ENCODE measurements at places on chromosomes 7 and 10.

- DNase-seq, result no peak
These were observed 11.7 kb upstream of the ZNF862 start for GRCh38 chr7:149826344-149827088.

GRCh38 chr10:86046845-86047460 is 319.6 kb downstream of the GRID1 start:
- no peak for DNase-seq

DNA sequence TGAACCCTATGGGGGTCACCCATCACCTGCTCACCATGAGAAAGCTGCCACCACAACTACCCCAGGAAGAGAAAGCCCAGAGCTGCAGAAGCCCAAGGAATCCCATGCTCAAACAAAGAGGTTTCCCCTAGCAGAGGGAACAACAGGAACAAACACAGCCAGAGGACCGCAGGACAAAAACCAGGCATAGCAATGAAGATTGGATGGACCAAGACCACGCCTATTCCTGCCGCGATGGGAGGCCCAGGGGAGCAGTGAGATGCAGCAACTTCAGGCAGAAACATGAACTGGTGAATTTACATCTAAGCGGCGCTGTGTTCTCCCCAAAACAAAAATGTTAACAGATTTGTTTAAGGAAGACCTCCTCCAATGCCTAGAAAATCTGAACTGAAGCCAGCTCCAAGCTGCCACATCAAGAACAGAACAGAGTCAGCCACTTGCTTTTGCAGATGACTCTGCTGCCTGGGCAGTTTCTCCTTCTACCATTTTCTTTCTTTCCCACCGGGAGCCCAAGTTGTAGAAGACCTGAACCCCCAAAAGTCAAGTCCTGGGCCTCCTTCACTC is 134.2 kb upstream of the NEBL start:
- no peak for DNase-seq

GRCh38 chr7:111424768-111425167 is 137.5 kb downstream of the IMMP2L start:
- DNase-seq, result no peak

DNA sequence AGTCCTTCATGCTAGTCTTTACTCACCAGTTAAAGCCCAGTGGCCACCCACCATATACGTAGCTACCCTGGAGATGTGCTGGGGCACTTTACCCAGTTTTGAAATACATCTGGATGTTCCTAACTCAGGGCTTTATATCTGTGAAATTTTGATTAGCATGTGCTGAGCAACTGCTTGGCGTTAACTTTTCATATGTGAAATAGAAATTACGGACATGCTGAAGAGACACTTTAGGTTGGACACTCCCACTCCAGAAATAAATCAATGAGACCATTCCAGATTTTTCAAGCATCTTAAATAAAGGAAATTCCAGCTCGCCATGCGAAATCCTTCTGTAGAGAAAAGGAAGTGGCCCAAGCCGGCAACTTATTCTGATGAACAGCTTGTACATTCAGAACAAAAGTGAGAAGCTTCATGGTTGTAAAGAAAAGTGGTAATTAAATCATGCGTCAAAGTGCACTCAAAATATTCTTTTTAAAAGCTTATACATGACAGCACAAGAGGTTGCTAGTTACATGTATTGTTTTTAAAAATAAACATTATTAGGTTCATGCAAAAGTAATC is 153.5 kb upstream of the ITGB1 start:
- no peak for DNase-seq

DNA sequence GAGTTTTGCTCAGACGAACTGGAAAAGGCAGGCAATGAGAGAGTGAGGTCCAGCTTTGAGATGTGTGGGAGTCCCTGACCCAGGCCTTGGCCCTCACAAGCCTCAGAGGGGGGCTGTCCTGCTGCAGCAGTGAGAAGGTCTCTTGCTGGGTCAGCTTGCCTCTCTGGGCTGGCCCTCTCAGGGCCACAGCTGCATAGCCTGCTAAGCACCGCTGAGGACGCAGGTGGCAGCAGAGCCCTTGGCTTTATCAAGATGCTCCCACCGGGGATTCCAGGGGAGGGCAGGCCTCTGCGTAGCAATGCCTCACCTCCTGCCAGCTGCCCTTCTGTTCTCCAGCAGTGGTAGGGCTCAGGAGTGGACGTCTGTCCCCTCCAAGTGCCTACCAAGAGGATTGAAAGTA is 128.7 kb downstream of the COBL start:
- peak; percentile 57 for DNase-seq

GRCh38 chr10:103204353-103205255 is 11.5 kb upstream of the NT5C2 start:
- peak; percentile 48 for DNase-seq

DNA sequence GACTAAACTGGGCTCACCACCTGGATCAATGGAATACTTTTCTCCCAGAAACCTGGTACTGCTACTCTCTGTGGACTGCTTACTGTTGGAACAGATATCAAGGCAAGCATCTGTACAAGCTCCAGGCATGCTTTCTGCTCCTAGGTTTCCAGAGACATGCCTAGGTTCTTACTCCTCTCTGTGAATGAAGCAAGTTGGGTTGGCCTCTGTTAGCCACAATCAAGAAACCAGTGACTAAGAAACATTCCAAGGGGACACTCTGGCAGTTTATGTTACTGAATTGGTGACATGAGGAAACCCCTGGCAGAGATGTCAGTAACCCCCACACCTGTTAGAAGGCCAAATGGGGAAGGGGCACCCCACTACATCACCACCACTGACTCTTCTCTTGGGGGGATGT is 121.9 kb downstream of the GFRA1 start:
- DNase-seq, result no peak

- DNase-seq, result no peak
These were observed 335.3 kb downstream of the MAGI2 start for GRCh38 chr7:79118143-79118542.

GRCh38 chr10:132606536-132607316 is 69.1 kb downstream of the INPP5A start:
- DNase-seq, result no peak

- DNase-seq, result no peak
These were observed 13.6 kb upstream of the C10orf120 start for GRCh38 chr10:122713091-122713885.

GRCh38 chr7:142413280-142414000 is 155.6 kb upstream of the PRSS58 start:
- no peak for DNase-seq

DNA sequence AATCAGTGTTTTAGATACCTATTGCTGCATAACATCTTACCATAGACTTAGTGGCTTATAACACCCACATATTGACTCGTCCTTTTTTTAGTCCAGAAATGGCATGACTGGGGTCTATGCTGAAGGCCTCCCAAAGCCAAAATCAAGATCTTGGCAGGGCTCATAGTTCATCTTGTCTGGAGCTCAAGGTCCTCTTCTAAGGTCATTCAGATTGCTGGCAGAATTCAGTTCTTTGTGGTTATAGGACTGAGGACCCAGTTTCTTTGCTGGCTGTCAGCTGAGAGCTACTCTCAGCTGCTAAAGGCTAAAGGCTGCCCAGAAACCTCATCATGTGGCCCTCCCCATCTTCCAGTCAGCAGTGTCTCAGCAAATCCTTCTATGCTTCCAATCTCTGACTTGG is 165.5 kb downstream of the FAM107B start:
- no peak for DNase-seq

- DNase-seq, result no peak
These were observed 18.0 kb upstream of the LIPA start for GRCh38 chr10:89269433-89270152.
